ENCODE measurements at places on chromosomes 6 and 20. TPM values are rescaled to one million over a fixed set of nuclear protein-coding genes. Genes with fewer than 3 reads are reported as not detected.

Gene SLC35A1
- polyA plus RNA-seq: 22.4 TPM

Gene IYD
- polyA plus RNA-seq: not detected

Gene SYNDIG1
- 0.02 TPM for polyA plus RNA-seq

Gene NOX3
- not detected for polyA plus RNA-seq

Gene FAM217A
- polyA plus RNA-seq: not detected

Gene KCNK5
- 0.02 TPM for polyA plus RNA-seq

Gene PLCB4
- polyA plus RNA-seq: 8.2 TPM

Gene TRIM40
- not detected for polyA plus RNA-seq

Gene EMILIN3
- polyA plus RNA-seq: 0.06 TPM

Gene ATP9A
- 23.3 TPM for polyA plus RNA-seq
